Neural cell (in vitro differentiated cells): ENCODE measurements at places on chromosomes 4 and X. TPM values are rescaled to one million over a fixed set of nuclear protein-coding genes. Genes with fewer than 3 reads are reported as not detected.

Gene PARM1
- 1.3 TPM in 2 replicates for polyA plus RNA-seq

Gene BTK
- not detected in 2 replicates for polyA plus RNA-seq

Gene PLAC8
- not detected in 2 replicates for polyA plus RNA-seq

Gene CENPE
- polyA plus RNA-seq = 1.1 and 1.8 TPM in 2 replicates

Gene GAB3
- polyA plus RNA-seq = 0.06 TPM in 1 of 2 replicates, not detected in the other

Gene HSFX2
- 1.3 TPM in 1 of 2 replicates, not detected in the other for polyA plus RNA-seq

Gene IKBKG
- polyA plus RNA-seq = 32.6 and 37.7 TPM in 2 replicates

Gene WNK3
- polyA plus RNA-seq = 32.8 and 35.0 TPM in 2 replicates

Gene CLTRN
- polyA plus RNA-seq = 1.1 and 2.2 TPM in 2 replicates

Gene TEC
- not detected in 2 replicates for polyA plus RNA-seq

Gene USP17L18
- not detected in 2 replicates for polyA plus RNA-seq

Gene ING2
- polyA plus RNA-seq = 27.2 TPM in 2 replicates

Gene RBM3
- polyA plus RNA-seq = 327 and 378 TPM in 2 replicates

Gene CXCR3
- not detected in 2 replicates for polyA plus RNA-seq

Gene PRDM8
- 0.46 and 0.52 TPM in 2 replicates for polyA plus RNA-seq

Gene MAGEE1
- polyA plus RNA-seq = 22.3 and 24.8 TPM in 2 replicates

Gene ABHD18
- 10.9 and 17.5 TPM in 2 replicates for polyA plus RNA-seq

Gene HS6ST2
- 34.0 and 43.0 TPM in 2 replicates for polyA plus RNA-seq

Gene SLC2A9
- polyA plus RNA-seq = not detected in 2 replicates

Gene FAM47A
- polyA plus RNA-seq = not detected in 2 replicates

Gene TLR10
- polyA plus RNA-seq = 0.10 and 0.14 TPM in 2 replicates

Gene PRAF2
- 7.3 and 10.8 TPM in 2 replicates for polyA plus RNA-seq

Gene NHSL2
- 0.87 and 1.5 TPM in 2 replicates for polyA plus RNA-seq

Gene HEPH
- polyA plus RNA-seq = 8.7 and 11.6 TPM in 2 replicates

Gene CCSER1
- 20.8 and 23.6 TPM in 2 replicates for polyA plus RNA-seq

Gene TCEAL3
- 38.2 and 42.5 TPM in 2 replicates for polyA plus RNA-seq

Gene UGT2A1
- not detected in 2 replicates for polyA plus RNA-seq
